GM23248 (cell line): ENCODE measurements at places on chromosomes 12 and 14. TPM values are rescaled to one million over a fixed set of nuclear protein-coding genes. Genes with fewer than 3 reads are reported as not detected.
A peak's percentile ranks its signal among the peaks of the same experiment; 100 is the strongest.

The PPP1CC gene
- 110 and 116 TPM in 2 replicates for total RNA-seq

DNA sequence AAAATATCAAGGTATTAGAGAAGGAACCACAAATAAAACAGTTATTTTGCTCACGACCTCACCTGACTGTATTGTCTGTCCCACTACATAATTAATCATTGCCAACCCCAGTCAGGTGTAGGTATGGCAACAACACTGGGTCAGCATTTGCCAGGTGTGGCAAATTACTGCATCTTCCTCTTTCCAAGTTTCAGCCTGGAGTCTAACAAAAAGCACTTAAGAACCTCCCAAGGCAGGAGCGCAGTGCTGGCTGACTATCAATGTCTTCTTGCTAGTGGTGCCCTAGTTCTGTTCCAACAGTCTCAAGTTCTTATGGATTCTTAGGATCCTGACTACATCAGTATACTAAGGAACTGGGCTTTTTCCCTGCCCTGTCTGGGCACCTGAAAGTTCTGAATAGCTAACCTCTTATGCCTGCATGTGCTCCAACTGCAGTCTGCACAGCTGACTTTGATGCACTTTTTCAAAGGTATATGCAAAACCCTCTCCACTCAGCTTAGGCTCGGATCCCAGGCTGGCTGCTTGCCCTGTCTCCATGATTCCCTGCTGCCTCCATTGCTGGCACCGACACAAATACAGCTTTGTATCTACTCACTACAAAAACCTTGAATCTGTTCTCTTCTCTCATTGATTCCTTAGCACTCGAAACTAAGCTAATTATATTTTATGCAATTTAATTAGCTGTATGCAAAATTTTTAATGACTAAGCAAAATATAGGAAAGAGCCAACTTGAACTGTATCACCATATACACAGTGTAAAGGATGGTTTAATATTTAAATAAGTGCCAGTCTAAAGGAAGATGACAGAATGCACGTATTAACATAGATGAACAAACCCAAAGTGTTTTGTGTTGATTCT is 113.3 kb downstream of the PRKD1 start:
- DNase-seq: no peak

- DNase-seq: no peak
These were observed 64.5 kb downstream of the FOXG1 start for GRCh38 chr14:28831126-28831525.

DNA sequence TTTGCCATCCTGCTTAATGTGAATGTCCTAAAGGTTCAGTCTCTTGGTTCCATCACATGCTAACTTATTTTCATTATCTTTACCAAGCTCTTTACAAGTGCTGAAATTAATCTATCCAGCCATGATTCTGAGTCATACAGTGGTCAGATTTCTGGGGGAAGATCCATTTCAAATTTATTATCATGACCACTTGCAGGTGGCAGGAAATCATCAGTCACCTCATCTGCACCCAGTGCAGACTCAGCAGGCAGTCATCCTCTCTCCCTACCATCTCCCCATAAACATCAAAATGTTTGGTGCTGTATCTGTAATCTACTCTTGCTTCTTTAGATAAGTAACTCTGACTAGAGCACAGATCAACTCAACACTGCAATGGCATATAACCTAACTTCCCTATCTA is 23.5 kb downstream of the ATG14 start:
- peak; percentile 40 for DNase-seq

DNA sequence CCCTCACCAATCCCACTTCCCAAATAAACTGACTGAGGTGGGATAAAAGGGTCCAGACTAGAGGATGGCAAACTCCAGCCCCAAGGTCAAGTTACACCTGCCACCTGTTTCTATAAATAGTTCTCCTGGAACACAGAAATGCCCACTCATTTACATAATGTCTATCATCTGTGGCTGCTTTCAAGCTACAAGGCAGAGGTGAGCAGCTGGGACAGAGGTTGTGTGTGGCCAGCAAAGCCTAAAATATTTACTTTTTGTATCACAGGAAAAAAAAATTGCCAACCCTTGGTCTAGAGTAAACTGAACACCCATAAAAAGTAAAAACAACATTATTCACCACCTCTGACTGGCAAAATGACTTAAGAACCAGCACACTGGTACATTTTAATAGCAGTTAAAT is 269.4 kb downstream of the RGS6 start:
- no peak for DNase-seq

DNA sequence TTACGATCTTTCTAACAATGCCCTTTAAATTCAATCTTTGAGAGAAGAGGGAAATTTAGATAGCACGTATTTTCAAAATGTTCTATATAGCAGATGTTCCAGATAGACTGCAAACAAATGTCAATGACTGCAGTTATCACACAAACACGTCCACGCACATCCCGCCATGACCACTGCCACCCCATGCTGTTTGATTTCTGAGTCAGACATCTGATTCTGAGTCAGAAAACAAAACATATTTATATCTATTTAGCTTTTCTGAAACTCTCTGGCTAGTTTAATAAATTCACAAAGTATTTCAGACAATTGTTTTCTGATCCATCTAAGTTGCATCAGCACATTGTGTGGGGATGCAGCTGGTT is 105.9 kb upstream of the BCAT1 start:
- peak; percentile 4 for DNase-seq

- no peak for DNase-seq
These were observed 13.4 kb downstream of the ACOT6 start for GRCh38 chr14:73625706-73626105.

- no peak for DNase-seq
These were observed 36.1 kb upstream of the CDKN3 start for GRCh38 chr14:54360667-54361066.

GRCh38 chr14:90418053-90418452 is 21.2 kb downstream of the CALM1 start:
- no peak for DNase-seq

DNA sequence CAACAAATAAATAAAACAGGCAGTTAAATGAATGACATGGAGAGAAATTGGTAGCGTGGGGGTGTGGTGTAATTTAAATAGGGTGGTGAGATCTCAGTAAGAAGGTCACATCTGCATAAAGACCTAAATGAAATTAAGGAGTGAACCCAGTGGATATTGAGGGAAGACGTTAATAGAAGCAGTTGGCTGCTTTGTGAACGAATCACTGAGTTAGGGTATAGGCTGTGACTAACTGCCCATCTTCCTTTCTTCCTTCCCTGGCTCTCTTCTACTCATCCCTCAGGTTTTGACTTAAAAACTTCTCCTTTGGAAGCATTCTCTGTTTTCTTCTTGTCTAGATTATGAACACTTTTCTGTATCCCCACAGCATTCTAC is 64.7 kb downstream of the BTG1 start:
- peak; percentile 68 for DNase-seq
